ENCODE measurements at places on chromosomes 2 and 18.
A peak's percentile ranks its signal among the peaks of the same experiment; 100 is the strongest.

- DNase-seq, result peak; percentile 69
These were observed 8.6 kb downstream of the DOCK10 start for GRCh38 chr2:225033440-225034318.

DNA sequence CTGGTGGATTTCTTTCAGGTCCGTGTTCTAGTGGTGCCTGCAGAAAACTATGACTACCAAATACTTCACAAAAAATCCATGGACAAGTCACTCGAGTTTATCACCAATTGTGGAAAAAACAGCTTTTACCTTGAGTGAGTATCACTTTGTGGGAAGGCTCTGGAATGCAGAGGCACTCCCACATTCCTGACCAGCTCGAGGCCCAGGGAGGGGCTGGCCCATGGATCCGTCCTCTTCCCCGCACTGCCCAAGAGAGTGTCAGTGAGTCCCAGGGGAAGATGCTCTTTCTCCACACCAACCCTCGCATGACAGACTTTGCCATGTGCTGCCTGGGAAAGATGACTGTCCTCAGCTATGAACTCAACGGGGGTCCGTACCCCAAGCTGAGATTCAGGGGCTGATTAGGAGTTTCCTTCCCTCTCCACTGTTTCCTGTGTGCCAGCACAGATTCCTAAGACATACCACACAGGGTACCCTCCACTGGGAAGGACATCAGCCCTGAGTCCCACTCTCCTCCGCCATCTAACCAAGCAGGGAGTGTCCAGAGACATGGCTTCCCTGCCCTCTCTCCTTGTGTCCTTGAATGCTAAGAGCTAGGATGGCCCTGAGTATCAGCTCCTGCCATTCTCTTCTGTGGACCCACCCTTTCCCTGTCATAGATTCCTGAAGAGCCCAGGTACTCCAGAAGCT is 155.9 kb downstream of the LAMA3 start:
- DNase-seq, result no peak

DNA sequence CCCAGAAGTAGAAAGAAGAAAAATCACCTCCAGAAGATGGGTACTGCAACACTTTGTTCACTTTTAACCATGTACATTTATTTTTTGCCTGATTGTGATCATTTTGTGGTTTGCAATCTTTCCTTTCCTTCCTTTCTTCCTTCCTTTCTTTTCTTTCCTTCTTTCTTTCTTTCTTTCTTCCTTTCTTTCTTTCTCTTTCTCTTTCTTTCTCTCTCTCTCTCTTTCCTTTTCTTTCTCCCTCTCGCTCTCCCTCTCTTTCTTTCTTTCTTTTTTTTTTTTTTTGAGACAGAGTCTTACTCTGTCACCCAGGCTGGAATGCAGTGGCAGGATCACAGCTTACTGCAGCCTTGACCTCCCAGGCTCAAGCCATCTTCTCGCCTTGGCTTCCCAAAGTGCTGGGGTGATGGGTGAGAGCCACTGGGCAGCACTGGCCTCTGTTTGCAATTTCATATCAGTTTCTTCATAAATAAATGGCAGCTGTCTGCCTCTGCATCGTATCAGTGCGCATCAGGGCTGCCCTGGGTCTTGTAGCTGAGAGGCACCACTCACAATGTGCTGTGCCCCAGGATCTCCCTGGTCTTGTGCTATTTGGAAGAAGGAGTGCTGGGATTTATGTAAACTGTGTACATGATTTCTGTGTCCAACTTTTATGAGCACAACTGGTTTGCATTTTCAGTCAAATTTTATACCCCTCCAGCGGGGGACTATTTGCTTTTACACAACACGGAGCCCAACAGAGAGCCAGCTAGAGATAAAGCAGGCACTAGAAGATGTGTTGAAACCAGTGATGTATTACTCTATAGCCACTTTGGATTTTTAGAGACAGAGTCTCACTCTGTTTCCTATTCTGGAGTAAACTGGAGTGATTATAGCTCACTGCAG is 6.9 kb upstream of the LIMS2 start:
- no peak for DNase-seq

DNA sequence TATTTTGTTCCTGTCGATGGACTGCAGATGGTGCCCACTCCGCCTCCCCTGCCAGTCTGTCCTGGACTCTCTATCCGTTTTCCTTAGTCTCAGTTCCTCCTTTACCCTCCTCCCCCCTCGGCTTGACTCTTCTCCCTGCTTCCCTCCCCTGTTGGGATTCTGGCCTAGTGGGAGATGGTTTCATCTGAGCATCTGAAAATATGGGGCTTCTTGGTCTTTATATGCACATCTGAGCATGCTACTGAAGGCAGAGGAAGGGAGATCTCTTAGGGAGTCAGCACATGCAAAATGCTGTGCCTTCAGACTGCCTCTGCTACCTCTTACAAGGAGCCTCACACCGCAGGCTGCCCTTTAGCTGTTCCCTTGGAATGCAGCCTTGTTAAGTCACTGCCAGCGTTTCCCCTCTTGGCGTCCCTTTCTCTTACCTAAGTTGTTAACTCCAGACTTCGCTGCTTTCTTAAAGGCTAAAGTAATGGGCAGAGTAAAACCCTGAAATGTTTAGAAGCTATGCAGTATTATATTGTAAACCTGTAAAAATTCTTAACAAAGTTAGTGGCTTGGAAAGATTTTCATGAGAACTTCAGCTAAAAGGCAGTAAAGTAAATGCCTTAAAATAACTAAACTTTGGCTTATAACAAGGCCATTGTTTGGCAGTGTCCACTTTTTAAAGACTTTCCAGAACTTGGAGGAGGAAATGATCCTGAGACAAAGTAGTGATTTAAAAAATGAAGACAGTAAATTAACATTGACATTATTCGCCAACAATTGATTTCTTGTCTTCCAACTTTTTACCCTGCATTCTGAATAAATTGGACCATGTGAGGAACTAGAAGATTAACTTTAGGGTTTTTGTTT is 49.8 kb downstream of the LDLRAD4 start:
- DNase-seq, result no peak

DNA sequence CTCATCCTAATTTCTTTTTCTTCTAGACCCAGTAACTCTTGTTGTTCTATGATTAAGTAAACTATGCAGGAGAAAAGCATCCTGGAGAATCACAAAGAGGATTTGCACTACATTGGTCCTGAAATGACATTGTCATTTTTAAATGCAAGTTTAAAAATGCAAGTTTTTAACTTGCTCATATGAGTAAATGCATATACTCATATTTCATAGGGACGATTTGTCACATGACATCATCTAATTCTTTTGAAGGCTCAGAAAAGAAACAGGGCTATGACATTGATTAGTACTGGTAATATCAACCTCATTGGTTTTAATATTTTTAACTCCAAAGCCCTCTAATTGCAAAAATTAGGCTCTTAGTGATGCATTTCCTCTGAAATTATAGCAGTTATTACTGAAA is 324.4 kb downstream of the LRRTM1 start:
- no peak for DNase-seq

DNA sequence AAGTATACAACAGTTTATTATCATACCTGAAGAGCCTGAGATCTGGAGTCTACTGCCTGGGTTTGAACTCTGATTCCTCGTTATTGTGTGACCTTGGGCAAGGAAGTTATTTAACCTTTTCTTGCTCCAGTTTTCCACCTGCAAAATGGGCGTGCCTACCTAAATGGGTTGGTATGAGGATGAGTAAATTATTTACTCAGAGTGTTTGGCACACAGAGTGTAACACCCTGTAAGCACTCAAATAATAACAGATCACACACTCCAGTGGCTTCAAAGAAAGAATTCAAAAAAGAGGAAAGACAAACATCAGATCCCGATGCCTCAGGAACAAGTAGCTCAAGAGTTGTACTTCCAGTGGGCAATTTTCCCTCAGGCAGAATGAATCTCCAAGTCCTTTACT is 2.4 kb downstream of the SRD5A2 start:
- DNase-seq, result no peak

GRCh38 chr2:47751856-47752414 is 31.0 kb upstream of the MSH6 start:
- DNase-seq, result peak; percentile 43

- no peak for DNase-seq
These were observed 863 bp upstream of the SIX2 start for GRCh38 chr2:45009928-45010701.

GRCh38 chr2:75787532-75788132 is 76.9 kb upstream of the GCFC2 start:
- peak; percentile 80 for DNase-seq

DNA sequence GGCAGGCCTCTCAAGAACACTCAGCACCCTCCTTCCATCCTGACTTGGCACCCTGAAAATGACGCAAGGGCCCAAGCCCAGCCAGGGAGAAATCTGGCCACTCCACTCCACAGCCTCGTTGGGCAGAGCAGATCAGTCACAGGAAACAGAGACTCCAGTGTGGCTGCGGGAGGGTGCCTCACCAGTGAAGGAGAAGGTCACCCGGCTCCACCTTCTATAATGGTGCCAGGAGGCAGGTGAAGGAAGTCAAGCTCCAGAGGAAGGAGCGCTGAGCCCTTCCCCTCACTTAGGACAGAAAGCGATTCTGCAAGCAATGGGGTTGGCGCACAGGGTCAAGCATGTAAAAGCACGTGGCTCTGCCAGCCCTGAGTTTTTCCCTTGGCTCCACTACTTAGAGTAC is 35.3 kb downstream of the CRACDL start:
- no peak for DNase-seq

DNA sequence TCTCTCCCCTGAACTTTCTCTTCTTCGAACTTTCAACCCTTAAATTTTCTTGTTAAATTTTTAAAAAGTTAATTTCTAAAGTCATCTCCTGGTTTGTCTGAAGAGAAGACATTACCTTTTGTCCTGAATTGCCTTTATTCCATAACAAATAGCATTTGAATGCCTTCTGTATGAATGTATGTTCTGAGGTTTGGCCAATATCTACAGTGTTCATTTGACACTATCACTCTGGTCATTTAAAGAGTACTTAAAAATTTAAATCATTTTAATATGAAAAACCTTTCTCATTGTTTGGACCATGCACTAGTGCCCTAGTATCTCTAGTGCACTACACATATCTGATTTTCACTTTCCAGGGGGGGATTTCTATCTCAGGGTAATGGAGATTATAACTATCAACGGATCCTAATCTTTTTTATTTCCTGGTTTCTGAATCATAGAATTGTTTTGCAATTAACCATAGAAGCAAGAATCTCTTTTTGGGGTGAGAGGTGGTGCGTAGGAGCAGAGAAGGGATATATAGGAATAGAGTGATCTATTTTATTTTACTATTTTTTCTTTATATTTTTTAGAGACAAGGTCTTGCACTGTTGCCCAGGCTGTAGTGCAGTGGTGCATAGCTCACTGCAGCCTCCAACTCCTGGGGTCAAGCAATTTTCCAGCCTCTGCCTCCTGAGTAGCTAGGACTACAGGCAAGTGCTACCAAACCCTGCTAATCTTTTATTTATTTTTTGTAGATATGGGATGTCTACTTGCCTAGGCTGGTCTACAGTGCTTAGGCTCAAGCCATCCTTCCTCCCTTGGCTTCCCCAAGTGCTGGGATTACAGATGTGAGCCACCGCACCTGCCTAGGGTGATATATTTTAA is 25.5 kb downstream of the TANC1 start:
- no peak for DNase-seq

- DNase-seq, result no peak
These were observed 4.9 kb upstream of the LBH start for GRCh38 chr2:30226144-30227032.

DNA sequence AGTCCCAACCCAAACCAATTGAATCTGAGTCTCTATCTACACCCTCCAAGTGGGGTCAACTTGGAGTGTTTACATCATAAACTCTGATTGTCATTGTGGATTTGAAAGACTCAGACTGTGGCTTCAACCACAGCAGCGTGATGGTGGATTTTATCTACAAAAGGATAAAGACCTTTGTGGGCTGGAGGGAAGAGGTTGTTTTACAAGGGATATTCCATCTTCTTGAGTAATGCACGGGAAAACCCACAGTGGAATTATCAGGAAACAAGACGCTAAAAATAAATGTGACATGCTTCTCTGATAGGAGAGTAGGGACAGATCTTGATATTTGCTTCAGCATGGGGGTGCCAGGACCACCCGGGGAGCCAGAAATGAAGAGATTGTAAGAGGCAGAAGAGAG is 93.5 kb downstream of the LPIN1 start:
- no peak for DNase-seq

DNA sequence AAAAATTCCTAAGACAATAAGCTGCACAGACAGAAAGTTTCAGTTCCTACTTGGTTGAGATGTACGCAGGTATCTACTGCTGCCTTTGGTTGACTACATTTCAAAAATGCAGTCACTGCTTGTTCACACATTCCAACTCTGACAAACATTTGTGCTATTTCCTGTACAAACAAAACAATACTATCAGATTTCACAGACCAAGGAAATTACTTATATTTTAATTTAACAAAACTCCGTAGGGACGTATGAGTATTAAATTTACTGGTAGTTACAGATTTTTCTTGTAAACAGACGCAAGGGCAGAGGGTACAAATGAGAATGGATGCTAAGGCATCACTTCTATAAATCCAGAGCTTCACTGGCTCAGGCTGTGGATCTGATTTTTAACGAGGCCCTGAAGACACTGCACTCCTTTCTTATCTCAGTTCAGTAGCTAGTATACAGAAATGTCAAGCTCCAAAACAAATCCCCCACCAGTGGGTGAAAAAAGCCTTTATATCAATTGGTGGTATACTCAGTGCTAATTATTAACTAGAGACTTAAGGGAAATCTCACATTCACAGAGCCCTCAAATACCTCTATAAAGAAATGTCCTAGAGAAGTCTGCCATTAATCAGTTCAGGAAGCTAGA is 31.7 kb upstream of the TTC32 start:
- no peak for DNase-seq

DNA sequence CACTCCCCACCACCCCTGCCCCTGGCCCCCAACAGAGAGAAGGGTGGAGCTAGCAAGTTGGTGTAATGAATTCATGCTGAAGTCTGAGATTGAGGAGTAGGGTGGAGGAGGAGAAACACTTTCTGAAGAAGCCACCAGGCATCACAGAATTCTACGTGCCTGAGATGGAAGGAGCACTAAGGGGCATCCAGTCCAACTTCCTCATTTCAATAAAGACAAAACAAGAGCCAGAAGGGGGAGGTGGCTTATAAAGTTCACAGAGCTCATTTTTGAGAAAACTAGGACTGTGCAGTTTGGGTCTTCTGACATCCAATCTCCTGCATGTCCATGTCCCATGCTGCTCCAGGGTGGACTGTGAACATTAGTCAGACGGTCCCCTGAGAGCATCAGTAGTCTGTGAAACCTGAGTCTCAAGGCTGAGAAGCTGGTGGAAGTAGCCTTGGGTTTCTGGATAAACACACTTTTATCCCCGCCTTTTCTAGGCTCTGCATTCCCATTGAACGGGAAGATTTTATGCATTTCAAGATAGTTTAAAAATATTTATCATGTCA is 77.7 kb downstream of the TRIM43 start:
- no peak for DNase-seq

Data from hippocampal formation (tissue), 2 donors.